ENCODE measurements at places on chromosomes 16 and 17. TPM values are rescaled to one million over a fixed set of nuclear protein-coding genes. Genes with fewer than 3 reads are reported as not detected.
A peak's percentile ranks its signal among the peaks of the same experiment; 100 is the strongest.

DNA sequence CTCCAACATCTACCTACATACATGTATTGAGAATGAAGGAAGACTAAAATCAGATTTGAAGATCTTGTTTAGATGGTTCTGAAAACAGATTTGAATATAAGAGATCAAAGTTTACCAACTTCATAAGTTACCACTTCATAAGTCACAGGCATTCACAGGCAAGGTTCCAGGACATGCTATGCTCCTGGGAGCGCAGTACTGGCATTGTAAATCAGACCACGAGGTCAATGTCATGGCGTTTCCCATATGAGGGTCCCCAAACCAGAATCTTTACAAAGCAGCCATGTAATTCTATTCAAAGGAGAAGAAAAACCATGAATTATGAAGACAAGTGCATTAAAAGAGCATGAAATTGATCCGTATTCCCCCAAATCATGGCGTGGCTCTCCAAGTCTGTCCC lies 3.0 kb downstream of the CDH11 start:
- DNase-seq: no peak

DNA sequence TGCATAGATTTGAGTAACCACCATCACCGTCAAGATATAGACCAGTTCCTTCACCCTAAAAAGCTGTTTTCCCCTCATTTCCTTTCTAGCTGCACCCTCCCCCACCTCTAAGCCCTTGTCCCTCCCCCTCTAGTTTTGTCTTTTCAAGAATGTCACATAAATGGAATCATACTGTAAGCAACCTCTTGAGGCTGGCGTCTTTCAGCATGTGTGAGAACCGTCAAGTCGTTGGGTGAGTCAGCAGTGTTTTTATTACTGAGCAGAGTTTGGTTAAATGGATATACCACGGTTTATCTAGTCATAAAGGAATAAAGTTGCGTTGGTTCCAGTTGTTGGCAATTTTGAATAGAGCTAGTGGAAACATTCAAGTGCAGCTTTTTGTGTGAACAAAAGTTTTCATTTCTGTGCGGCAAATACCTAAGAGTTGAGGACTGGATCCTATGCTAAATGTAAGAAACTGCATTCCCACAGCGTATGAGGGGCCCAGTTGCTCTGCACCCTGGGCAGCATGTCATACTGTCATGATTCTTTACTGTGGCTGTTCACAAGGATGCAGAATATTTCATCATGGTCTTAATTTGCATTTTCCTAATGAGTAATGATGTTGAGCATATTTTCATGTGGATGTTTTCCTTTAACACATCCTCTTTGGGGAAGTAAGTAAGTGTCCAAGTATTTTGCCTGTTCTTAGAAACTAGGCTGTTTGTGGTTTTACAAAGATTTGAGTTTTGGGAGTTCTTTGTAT lies 264.3 kb downstream of the CPPED1 start:
- DNase-seq: no peak

- no peak for DNase-seq
Observed at GRCh38 chr16:78177987-78178386, 78.5 kb downstream of the WWOX start.

GRCh38 chr17:16141685-16142084 lies 73.6 kb downstream of the NCOR1 start:
- DNase-seq: no peak

The MLX gene
- 87.2 TPM for total RNA-seq

The FAM20A gene
- 5.9 TPM for total RNA-seq

- peak; percentile 67 for DNase-seq
Observed at GRCh38 chr17:57109393-57110151, 24.5 kb downstream of the AKAP1 start.

DNA sequence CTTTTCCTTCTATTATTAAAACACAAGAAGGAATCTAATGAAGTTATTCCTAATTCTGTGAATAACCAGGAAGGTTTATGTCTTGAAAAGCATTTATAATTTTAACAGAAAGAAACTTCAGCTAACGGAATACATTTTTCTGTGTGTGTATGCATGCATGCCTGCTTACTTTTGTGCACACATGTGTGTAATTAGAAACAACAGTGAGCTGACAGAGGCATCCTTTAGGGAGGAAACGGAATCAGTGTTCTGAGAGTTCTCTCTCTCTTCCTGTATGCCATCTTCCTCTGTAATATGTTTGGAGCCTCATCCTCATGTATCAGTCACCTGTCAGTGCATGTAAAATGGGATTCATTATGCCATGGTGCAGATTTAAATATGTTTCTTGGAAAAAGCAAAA lies 107.0 kb downstream of the MAP2K4 start:
- no peak for DNase-seq

GRCh38 chr17:71535321-71535720 lies 585.5 kb upstream of the SOX9 start:
- no peak for DNase-seq
